ENCODE measurements at places on chromosomes 2 and 18.

- no peak for DNase-seq
Observed at GRCh38 chr2:239266434-239266766, 134.4 kb downstream of the HDAC4 start.

GRCh38 chr2:226477221-226478108 lies 322.2 kb downstream of the IRS1 start:
- DNase-seq: no peak

- DNase-seq: no peak
Observed at GRCh38 chr2:70984228-70984575, 5.8 kb downstream of the ANKRD53 start.

GRCh38 chr2:240467149-240467642 lies 31.7 kb downstream of the GPC1 start:
- DNase-seq: no peak

GRCh38 chr18:4721545-4721944 lies 266.4 kb upstream of the DLGAP1 start:
- no peak for DNase-seq

- DNase-seq: peak; percentile 54
Observed at GRCh38 chr18:13265911-13266217, 47.3 kb downstream of the LDLRAD4 start.

- DNase-seq: no peak
Observed at GRCh38 chr18:71902482-71902881, 641.7 kb downstream of the CBLN2 start.

GRCh38 chr2:213644926-213645325 lies 360.7 kb downstream of the SPAG16 start:
- DNase-seq: no peak

DNA sequence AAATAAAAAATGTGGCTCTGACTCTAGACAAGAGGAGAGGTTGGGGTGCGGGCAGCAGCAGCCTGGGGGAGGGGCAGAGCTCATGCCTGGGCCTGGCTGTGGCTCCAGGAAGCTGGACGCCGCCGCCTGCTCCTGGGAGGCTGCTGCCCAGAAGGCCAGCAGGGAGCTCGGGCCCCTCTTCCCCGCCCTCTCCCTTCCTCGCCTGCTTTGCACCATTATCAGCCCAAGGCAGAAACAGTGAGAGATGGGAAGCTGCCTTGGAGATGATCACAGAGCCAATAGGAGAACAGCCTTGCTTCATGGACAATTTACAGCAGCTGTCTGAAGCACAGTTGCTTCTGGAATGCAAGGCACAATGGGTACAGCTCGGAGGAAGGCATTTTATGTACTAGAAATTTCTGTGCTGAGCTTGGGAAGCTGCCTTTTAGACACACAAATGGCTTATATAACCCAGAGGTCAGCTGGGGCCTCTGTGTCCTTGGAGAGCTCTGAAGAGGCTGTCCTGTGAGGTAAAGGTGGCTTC lies 55.3 kb upstream of the AFF3 start:
- DNase-seq: no peak

GRCh38 chr2:43332653-43333052 lies 106.2 kb upstream of the ZFP36L2 start:
- no peak for DNase-seq

GRCh38 chr2:110881908-110882307 lies 149.5 kb downstream of the ACOXL start:
- peak; percentile 39 for DNase-seq

- peak; percentile 4 for DNase-seq
Observed at GRCh38 chr2:137383391-137383790, 580.9 kb upstream of the HNMT start.

DNA sequence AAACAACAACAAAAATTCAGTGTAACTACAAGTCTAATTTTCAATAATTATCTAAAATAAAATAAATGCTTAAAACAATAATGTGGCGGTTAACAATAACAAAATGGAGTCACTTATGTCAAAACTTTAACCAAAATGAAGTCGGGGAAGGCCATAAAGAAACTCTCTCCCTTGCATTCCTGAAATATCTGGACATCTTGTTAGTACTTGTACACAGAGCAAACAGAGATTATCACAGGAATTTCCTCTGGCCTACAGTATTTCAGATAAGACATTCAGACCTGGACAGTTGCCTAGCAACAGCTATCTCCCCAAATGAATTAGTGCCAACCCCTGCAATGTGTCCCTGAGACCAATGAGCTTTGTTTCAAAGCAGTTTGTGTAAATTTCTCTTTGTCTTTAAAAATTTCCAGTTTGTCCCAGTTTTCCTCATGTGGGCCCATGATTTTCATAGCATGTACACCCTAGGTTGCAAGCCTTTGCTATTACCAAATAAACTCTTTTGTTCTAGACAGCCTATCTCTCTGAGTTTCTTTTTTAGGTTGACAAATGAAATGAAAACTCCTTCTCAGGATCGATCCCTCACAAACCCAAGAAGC lies 68.6 kb downstream of the EXOC6B start:
- no peak for DNase-seq

DNA sequence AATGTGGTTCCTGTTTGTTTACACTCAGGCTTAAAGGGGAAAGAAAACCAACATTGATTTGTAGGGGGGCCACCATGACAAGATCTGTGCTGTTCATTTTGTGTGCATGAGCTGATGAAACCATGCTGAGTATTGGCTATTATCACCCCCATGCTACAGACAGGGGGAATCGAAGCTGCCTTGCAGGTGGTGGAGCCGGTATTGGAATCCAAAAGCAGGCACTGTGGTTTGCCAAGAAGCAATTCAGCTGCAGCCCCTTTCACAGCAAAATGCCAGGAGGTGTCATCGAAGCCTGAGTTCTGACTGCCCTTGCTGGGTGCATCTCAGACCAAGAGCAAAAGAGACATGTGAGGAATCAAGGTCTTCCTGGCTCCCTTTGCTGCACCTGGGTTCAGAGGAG lies 221.9 kb downstream of the UXS1 start:
- DNase-seq: no peak

DNA sequence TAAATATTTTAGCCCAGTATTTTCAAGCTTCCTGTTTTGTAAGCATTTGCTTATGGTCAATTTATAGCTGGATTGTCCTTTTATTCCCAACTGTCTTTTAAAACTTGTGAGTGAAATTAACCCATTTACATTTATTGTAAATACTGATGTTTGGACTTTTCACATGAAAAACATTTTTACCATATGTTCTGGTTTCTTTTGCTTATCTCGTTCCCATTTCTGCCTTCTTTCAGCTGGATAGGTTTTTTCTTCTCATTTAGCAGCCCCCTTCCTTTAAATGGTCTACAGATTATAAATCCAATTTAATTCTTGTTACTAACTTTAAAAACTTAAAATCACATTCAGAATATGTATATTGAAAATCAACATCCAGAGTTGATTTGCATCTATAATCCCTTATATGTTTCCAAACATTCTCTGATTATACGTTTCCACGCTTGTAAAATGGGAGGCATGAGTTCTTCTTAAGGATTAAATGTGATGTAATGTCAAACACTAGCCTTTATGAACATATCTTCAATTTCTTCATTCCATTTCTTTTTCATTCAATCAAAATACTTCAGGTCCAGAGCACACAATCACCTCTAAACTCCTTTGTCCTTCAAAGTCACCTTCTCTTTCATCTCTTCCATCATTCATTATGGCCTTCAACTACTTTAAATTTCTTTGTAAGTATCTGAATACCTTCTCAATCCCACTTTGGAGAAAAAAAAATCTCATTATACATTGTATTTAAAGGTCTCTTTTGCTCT lies 1.1 kb upstream of the KDM3A start:
- DNase-seq: no peak

DNA sequence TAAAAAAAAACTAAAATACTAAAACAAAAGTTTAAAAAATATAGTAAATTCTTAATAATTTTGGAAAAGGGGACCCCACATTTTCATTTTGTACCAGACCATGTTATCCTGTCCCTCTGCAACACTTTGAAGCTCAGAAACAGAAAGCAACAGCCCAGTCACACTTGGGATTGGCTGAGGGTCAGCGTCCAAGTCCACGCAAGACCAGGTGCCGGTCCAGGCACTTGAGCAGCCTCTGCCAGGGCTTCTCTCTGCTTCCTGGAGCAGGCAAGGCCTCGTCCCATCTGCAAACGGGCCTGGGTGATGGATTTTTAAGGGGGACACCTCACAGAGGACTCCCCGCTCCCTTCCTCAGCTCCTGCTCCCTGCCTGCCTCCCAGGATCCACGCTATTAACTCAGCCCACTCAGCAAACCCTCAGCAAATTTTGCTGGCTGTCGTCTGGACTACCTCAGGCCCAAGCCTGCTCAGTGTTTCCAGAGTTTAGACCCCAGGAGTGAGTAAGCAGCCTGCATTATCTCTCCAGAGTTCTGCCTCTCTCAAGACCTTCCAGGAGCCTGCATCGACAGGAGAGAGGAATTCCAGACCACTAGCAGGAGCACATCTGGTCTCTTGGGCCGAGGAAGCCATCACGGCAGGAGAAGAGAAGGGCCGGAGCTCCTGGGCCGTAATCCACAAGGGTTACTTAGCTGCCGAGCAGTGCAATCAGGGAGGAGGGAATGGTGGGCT lies 88.7 kb upstream of the STPG4 start:
- DNase-seq: no peak

GRCh38 chr2:172685467-172685866 lies 50.2 kb upstream of the RAPGEF4 start:
- no peak for DNase-seq

DNA sequence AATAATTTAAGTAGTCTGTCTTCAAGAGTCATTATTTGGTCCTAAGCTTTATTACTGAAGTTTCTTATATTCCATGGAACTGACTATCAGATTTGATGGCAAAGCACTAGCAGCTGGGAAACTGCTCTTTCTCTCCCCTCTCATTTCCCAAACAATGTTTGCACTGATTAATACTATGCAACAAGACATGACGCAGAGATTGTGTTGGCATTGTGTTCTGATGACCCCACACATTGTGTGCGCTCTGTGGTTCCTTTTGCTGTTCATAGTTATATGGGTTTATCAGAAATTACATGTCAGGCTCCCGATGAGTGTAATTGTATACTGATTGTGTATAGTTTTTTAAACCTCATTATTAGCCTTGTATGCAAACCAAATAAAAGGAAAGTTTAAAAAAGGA lies 331.6 kb upstream of the FANCL start:
- no peak for DNase-seq

All from activated CD4-positive, alpha-beta T cell treated with anti-CD3 and anti-CD28 coated beads for 36 hours (primary cell).